ENCODE measurements at places on chromosomes 12 and 14.
A peak's percentile ranks its signal among the peaks of the same experiment; 100 is the strongest.

GRCh38 chr12:48279101-48279500, 71.6 kb downstream of the ZNF641 start:
- no peak for DNase-seq

GRCh38 chr14:101313268-101313667, 248.0 kb upstream of the DIO3 start:
- DNase-seq = no peak

DNA sequence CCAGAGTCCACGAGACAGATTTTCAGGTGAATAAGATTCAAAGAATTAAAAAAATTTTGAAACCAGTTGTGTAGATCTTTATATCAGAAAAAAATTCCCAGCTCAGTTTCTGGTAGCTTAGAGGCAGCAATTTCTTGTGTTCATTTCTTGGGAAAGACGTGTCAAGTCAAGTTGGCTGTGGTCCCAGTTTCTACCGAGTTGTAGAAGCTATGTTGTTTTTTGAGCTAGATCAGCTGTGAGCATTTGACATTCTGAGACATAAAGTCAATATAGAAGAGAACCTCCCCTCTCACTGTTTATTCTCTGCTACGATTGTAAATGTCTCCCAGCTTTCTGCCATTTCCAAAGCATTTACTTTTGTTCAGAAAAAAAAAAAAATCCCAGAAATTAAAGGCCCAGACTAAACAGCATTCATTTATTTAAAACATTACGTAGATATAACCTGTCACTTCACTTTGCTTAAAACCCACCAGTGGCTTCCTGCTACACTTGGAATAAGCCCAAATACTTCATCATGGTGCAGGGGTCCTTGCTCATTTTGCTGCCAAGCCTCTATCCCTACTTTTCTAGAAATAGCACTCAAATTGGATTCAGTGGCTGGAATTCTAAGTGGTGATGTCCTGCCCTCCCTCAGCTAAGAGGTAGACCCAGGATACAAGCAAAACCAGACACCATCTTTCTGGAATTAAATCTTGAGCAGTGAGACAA, 20.6 kb upstream of the PYGL start:
- peak; percentile 80 for DNase-seq

DNA sequence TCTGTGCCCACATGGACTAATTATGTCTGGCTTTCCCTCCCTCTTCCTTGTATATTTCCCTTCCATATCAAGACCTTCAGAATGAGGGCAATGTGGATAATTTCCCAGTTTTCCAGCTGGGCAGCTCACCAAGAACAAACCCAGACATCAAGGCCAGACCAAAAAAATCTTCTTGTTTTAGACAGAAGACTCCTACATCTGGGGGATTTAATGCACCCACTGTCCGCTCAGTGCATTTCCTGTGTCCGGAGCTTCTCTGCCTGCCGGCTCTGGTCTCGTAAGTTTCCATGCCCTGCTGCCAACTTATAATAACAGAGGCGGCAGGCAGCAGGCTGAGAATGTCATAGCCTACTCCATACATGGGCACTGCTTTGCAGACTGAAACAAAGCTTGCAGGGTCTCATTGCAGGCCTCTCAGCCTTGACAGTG, 207.2 kb upstream of the BCL2L14 start:
- no peak for DNase-seq

- DNase-seq = no peak
Measured at GRCh38 chr14:37420622-37421021, 174.4 kb downstream of the FOXA1 start.

DNA sequence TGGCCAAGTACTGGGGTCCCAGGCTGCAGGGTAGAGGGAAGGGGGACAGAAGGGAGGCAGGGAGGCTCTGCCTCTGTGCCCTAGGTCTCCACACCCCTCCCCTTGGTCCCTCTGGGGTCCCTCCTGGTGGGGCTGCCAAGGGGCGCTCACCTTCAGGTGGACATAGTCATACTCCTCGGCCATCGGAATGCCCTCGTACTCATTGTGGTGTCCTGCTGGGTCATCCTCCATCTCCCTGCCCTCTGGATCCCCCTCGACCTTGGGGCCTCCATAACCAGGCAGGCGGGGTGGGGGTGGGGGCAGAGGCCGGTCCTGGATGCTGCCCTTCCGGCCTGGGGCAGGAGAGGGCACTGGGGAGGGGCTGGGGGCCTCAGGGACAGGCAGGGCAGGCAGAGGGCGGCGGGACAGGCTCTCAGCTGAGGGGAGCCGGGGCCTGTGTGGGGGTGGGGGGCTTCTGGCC, 5.8 kb downstream of the EFS start:
- no peak for DNase-seq

DNA sequence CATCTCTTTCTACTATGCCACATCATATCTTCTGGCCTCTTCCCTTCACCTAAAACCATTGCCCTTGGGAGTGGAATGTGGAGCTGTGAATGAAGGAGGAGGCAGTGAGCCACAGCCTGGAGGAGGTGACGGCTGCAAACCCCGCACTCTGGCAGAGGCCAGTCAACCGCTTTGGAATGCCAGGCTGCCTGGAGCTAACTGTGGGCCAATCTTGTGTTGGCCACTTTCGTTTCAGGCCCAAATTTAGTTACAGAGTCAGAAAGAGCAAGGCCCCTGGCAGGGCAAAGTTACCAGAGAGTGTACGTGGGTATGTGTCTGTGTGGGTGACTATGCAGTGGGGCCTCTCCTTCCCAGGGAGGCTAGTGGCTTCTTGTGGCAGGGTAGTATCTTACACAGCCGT, 40.1 kb downstream of the CACNA1C start:
- DNase-seq = peak; percentile 89

GRCh38 chr12:119179335-119180021, 747 bp downstream of the HSPB8 start:
- peak; percentile 75 for DNase-seq

- no peak for DNase-seq
Measured at GRCh38 chr12:79301181-79301580, 389.6 kb downstream of the PAWR start.

- DNase-seq = no peak
Measured at GRCh38 chr14:95137164-95137803, 20.0 kb downstream of the DICER1 start.

Measured in hepatic stellate cell (primary cell).